Substantia nigra (tissue), 51 donors: ENCODE measurements at places on chromosomes 3 and 15.

DNA sequence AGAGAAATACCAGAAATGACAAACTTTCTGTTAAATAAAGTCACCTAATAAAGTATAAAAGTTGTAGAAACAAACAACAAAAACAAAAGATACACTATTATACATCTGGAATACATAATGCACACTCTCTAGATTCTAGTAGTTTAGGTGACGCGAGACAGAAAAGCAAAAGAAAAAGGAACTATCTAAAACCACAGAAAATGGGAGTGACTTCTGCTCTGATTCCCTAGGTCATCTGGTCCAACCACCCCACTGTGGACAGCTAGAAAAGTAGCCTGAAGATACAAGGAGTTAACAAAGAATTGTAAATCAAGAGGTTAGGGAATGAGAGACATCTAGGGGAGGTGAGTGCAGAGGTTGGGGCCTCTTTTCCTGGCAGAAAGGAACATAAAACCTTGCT, 39.1 kb downstream of the DHX36 start:
- no peak for DNase-seq

- DNase-seq, result no peak
Measured at GRCh38 chr3:13064159-13064868, 8.9 kb downstream of the IQSEC1 start.

DNA sequence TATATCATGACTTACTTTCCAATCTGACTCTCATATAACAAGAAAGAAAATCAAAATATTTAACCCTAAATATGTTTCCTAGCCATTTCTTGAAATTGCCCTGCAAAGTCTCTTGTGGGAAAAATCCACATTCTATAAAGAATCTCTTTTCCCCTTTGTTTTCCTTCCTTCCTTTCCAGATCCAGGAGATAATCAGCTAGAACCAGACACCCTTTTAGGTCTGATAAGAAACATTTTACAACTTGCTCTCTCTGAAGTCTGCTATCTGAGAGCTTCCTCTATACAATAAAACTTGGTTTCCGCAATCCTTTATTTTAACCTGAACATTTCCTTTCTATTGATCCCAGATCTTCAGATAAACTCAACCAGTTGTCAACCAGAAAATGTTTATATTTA, 100.5 kb upstream of the RNU6-1 start:
- no peak for DNase-seq

DNA sequence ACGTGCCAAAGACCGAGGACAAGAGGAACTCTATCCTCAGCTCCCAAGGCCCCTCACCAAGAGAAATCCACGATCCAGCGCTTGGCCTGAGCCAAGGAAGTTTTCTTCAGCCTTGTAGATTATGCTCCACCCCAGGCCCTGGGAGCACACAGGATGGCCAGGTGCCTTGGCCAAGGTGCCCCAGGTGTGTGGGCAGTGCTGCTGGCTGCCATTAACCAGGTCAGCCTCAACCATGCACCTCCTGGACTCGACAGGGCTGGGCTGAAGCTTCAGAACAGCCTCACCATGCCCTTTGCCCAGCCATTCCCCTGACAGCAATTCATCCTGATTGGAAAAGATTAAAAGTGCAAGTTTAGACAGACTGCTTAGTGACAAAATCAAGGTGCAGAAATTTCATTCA, 10.9 kb upstream of the MESP1 start:
- DNase-seq, result no peak

- DNase-seq, result no peak
Measured at GRCh38 chr15:53752406-53752805, 7.1 kb downstream of the WDR72 start.

GRCh38 chr3:37487785-37488184, 313.4 kb upstream of the LRRFIP2 start:
- DNase-seq, result no peak

DNA sequence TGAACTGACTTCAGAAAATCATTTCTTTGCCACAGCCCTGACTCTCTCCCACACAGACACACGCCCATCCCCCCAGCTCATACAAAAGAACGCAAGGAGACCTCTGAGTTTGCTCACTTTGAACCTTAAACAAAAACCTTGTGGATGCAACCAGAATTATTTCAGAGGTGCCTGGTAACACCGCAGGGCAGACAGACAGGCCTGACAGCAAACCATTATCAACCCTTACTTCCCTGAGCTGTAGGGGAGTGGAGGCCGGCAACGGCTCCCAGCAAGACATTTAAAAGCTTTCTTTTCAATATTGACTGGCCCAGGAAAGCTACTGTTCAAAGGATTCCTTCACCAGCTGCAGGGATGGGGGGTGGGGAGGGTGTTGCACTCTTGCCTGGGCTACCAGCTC, 2.0 kb upstream of the EFCC1 start:
- DNase-seq, result no peak

DNA sequence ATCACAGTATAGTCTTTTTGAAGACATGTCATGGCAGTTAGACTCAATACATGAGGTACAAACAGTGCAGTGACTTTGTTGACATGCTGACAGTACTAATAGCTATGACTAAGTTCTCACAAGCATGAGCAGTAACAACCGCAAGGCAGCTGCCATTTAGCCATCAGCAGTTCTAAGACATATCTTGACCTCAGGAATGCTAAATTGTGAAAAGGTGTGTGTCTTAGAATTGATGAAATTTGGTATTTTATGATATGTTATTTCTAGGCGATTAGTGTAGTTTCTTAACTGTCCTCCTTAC, 60.7 kb upstream of the FURIN start:
- no peak for DNase-seq

DNA sequence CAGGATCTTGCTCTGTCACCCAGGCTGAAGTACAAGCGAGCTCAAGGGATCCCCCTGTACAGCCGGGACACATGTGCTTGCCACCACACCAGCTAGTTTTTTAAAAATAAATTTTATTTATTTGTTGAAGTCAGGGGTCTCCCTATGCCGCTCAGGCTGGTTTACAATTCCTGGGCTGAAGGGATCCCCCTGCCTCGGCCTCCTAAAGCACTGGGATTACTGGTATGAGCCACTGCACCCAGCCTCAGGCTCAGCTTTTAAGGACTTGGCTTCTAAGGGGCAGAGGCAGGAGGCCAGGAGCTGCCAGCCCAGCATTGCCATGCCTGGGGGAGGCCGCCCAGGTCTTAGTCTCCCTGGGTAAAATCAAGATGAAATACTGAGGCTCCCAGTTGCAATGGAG, 37.3 kb downstream of the HCN4 start:
- DNase-seq, result no peak

GRCh38 chr15:72836676-72837330, 53.2 kb upstream of the ADPGK start:
- no peak for DNase-seq

DNA sequence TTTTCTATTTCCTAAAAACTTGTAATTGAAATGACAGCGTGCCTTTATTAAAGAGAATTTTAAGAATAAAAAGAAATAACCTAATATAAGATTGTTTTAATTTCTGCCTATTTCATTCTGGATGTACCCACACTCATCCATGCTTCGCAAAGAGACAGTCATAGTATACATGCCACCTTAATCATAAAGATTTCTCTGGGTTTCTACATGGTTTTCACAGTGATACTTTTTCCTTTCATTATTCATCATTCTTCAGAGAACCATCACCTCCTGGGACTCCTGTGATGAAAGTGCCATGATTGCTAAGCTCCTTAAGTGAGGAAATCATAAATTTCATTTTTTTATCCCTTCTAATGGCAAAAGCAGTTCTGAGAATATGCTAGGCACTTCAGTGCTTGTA, 4.3 kb upstream of the CCR8 start:
- DNase-seq, result no peak

GRCh38 chr15:62566248-62566647, 401.2 kb upstream of the C2CD4B start:
- DNase-seq, result no peak

DNA sequence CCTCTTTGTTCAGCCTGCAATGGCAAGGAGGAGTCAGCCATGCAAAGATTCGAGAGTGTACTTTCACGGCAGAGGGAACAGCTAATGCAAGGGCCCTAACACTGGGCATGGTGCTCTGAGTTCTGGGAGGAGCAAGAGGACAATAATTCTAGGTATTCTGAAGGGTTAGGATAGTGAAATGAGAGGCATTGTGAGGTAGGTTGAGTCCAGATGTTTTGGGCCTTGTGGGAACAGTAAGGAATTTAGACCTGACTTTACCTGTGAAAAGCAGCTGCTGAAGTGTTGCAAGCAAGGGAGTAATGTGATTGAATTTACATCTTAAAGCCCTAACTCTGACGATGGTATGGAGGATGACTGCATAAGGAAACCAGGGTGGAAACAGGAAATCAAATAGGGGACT, 211.6 kb downstream of the CNTN3 start:
- DNase-seq, result no peak

DNA sequence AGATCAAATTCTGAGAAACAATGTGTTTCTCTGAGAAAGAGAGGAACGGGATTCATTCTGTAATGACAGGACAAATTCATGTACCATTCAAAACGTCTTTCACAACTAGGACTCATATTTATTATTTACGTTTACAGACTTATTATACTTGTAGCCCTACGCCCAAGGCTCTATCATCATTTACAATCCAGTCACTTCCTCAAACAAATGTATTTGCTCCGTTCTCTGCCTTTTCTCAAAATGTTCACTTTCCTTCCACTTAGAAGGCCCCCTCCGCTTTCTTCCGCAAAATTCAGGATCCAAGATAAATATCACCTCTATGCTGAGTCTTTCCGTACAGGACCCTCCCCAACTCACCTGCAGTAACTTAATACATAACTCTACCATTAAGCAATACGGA, 745 bp downstream of the RSL24D1 start:
- DNase-seq, result no peak

DNA sequence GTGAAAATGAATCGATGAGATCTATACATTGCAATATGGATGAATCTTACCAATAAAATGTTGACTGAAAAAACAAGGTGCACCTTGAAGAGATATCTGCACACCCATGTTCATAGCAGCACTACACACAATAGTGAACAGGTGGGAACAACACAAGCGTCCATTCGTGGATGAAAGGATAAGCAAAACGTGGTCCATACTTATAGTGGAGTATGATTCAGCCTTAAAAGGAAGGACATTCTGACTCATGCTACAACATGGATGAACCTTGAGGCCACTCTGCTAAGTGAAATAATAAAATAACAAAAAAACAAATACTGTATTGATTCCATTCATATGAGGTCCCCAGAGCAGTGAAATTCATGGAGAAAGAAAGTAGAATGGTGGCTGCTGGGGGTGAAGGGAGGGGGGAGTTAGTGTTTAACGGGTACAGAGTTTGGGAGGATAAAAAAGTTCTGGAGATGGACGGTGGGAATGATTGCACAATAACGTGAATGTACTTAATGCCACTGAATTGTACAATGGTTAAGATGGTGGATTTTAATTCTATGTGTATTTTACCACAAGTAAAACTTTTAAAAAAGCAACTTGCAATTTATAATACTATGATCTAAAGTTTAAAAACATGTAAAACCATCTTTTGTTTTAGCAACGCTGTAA, 35.6 kb downstream of the IQSEC1 start:
- DNase-seq, result no peak

GRCh38 chr3:103173940-103174339, 739.1 kb downstream of the ZPLD1 start:
- no peak for DNase-seq

DNA sequence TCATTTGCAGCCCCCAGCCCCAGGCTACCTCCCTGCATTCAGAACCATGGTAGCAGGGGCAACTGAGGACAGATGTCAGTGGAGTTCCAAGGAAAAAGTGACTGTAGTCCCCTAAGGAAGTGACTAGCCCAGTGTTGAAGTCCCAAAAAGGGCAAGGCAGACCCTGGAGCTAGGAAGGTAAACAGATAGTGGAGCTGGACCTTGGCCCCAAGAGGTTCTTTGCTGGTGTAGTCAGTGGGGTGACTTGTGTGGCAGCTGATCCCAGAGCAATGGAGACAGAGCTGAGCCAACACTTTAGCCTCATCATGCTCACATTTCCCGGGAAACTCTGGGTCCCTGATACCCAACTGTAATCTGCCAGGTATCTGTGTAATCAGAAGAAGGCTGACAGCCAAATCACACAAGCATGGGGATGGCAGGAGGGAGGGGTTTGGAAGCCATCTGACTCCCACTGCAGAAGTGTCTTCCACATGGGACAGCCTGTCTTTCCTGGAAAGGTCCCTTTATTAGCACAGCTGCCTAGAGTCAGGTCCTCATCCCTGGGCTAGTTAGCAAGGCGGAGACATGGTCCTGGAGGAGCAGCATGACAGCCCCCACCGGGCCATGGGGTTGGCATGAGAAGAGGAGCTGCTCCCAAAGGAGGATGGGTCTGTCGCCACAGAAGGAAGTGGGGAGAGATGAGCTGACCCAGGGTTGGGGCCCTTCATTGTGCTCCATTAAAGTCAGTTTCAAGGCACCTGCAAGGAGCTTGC, 39.8 kb downstream of the PXYLP1 start:
- DNase-seq, result no peak

DNA sequence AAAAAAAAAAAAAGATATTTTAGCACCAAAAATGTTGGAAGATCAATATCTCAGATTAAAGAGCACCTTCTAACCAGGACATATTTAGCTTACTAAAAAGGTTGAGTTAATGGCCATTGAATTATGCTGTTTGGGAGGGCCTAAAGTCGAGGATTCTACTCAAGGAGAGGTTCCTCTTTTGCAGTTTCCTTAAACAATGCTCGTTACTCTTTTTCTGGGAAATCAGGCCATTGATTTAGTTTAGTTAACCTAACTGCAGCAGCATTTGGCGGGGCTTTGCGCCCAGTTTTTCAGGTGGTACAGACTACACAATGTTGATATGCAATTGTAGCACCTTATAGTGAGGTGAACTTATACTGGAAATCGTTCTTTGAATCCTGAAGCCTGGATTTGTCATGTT, 6.8 kb downstream of the ABHD2 start:
- DNase-seq, result no peak

- no peak for DNase-seq
Measured at GRCh38 chr3:111581403-111582119, 13.6 kb downstream of the ZBED2 start.

GRCh38 chr15:59218710-59219109, 12.1 kb downstream of the LDHAL6B start:
- DNase-seq, result no peak

- no peak for DNase-seq
Measured at GRCh38 chr15:27662892-27663291, 436.2 kb downstream of the OCA2 start.

- DNase-seq, result no peak
Measured at GRCh38 chr3:136350132-136350531, 100.0 kb downstream of the PCCB start.

DNA sequence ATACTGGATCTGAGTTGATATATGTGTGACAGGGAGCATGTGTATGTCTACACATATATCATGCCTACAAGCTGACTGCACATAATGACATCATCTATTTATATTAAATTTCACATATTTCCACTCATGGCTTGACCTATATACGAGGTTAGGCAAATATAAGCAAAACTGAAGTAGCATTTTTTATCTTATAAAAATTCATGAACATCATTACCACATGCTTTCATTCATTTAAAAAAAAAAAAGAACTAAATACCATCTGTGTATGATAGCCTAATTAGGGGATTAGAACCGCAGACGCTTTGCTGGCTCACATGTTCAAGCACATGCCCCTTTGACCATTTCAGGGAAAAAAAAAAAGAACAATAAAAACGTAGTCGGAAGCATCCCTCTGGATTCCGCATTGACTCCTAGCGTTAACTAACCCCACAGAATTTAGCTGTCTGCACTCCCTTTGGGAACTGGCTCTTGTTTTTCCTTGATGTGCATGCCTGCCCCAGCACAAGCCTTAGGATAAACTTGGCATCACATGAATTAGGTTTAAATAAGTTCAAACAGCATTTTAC, 888.4 kb downstream of the ROBO1 start:
- DNase-seq, result no peak

- DNase-seq, result no peak
Measured at GRCh38 chr15:65132878-65133547, 595 bp downstream of the PDCD7 start.
